Vagina (tissue), 2 donors: ENCODE measurements at places on chromosomes 6 and 20.

- DNase-seq, result no peak
Measured at GRCh38 chr6:137549106-137549505, 54.9 kb upstream of the OLIG3 start.

DNA sequence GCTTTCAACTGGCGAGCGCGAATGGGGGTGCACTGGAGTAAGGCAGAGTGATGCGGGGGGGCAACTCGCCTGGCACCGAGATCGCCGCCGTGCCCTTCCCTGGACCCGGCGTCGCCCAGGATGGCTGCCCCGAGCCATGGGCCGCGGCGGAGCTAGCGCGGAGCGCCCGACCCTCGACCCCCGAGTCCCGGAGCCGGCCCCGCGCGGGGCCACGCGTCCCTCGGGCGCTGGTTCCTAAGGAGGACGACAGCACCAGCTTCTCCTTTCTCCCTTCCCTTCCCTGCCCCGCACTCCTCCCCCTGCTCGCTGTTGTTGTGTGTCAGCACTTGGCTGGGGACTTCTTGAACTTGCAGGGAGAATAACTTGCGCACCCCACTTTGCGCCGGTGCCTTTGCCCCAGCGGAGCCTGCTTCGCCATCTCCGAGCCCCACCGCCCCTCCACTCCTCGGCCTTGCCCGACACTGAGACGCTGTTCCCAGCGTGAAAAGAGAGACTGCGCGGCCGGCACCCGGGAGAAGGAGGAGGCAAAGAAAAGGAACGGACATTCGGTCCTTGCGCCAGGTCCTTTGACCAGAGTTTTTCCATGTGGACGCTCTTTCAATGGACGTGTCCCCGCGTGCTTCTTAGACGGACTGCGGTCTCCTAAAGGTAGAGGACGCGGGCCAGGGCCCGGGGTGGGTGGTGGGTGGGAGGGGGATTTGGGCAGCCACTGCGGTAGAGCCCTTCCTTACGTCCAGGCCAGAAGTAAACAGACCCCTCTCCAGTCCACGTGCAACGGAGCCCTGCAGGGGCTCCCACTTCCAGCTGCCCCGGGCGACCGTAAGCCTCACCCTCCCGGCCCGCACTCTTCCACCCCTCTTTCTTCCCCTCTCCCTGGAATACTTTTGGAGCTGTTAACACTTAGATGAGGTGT, 998 bp downstream of the BMP2 start:
- no peak for DNase-seq

- DNase-seq, result no peak
Measured at GRCh38 chr6:147205690-147206600, 1.7 kb downstream of the STXBP5 start.

DNA sequence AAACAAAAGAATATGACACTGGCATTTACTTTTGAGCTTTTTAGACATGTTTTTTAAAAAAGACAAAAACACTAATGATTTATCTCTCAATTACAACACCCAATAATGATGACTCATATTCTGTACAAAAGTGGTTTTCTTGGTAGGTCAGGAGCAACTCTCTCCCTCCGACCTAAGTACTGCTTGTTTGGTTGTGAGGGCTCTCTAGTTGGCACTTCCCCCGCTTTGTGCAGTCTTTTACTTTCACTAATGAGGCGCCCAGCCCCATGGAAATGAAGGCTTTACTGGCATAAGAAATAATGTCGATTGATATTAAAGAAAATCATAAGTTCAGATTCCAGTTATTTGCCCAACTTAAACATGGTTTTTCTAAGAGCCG, 1.3 kb downstream of the KPNA5 start:
- DNase-seq, result no peak

DNA sequence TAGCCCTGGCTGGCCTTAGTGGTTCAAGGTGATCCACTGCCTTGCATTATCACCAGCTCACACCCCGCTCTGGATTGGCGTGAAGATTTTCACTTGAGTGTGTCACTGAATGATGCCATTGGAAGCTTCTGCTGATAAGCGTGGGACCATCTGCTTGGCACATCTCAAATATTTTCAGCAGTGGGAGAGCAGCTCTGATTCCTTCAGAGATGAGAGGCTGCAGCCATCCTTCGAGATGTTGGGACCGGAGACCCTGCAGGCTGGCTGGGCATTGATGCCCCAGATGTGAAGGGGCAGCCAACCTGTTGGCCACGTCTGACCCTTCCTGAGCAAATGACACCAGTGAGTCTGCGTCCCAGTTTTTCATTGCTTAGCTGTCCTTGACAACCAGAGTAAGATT, at the start of gene MAS1:
MAS1 (plus strand) TSS at position 197 of the 400 bp plus-strand sequence. CDS start 15,968 bp downstream, outside the sequence.
- no peak for DNase-seq

GRCh38 chr20:37416100-37416847, 70.3 kb downstream of the SRC start:
- DNase-seq, result no peak

GRCh38 chr6:142567461-142567860, 265.7 kb downstream of the ADGRG6 start:
- DNase-seq, result no peak

DNA sequence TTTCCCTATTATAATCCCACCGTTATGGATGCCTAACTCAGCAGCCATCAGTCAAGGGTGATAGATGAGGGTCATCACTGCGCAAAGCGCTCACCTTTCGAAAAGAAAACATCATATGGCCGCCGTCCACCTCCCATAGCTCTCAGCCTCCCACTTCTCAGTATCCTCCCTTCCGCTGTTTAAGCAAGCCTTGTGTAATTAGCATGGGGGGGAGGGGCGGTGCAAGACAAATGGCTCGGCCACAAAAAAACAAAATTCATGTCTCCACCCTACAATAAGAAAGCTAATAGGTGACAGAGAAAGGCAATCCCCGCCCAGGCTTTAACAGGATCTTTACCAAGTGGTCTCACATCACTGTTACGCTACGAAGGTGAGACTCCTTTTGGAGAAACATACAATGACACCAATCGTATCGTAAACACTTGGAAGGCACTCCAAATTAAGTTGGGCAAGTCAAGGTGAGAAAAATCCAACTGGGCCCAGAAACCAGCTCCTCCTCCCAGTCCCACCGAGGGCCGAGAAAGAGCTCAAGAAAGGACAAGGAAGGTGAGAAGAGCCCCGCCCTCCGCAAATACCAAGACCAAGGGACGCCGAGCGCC, 645 bp downstream of the DDX39B start:
- DNase-seq, result no peak

- no peak for DNase-seq
Measured at GRCh38 chr6:82624251-82624650, 260.6 kb downstream of the TPBG start.
